ENCODE measurements at places on chromosomes 5 and 9.

DNA sequence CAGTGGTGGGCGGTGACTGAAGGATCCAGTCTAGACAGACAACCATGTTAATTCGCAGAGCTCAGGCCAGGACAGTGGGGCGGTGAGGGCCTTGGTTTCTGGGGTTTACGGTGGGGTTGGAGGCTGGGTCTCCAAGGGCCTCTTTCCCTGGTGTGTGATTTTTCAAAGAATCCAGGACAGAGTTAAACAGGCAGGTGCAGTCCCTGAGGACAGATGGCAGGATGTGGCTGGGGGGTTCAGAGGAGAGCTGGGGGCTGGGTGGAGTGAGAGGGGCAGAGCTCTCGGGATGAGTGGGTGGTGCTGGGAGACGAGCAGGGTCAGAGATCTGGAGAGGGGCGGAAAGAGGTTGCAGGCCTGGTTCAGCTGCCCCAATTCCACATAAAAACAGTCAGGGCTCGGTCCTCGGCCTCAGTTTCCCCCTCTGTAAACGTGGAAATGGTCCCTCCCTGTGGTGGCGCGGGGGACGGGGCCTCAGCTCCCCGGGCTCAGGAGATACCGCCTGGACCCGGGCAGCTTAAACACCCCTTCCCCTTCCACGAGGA, 145.9 kb downstream of the GAPVD1 start:
- DNase-seq: no peak

DNA sequence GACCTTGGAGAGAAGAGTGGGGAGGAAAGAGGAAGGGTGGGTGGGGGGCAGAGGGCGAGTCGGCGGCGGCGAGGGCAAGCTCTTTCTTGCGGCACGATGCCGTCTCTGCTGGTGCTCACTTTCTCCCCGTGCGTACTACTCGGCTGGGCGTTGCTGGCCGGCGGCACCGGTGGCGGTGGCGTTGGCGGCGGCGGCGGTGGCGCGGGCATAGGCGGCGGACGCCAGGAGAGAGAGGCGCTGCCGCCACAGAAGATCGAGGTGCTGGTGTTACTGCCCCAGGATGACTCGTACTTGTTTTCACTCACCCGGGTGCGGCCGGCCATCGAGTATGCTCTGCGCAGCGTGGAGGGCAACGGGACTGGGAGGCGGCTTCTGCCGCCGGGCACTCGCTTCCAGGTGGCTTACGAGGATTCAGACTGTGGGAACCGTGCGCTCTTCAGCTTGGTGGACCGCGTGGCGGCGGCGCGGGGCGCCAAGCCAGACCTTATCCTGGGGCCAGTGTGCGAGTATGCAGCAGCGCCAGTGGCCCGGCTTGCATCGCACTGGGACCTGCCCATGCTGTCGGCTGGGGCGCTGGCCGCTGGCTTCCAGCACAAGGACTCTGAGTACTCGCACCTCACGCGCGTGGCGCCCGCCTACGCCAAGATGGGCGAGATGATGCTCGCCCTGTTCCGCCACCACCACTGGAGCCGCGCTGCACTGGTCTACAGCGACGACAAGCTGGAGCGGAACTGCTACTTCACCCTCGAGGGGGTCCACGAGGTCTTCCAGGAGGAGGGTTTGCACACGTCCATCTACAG, 760 bp downstream of the NPR3 start:
- DNase-seq: no peak

DNA sequence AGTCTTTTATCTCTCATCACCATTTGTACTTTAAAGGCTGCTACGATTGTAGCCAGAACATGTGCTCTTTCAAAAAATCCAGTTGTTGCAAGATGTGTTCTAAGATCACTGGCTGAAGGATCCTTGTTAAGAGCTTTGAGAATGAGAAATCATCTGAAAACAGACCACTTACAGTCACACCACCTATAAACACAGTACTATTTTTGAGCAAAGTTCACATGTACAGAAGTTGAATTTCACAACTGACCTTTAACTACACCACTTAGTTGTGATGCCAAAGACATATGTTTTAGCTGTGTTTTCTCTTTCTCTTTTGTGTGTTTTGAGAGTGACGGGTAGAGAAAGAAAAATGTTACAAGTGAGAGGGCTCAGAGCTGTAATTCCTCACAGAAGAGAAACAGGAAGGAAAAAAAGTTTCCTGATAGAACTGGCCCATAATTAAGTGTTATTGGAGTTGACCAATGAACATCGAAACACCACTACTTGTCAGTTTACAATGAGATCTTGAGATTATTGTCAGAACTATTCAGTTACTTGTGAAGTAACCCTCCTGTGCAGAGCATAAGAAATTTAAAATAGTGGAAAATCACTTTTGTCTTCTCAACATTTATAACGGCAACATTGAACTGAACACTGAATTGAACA, 245.4 kb downstream of the MLLT3 start:
- no peak for DNase-seq

DNA sequence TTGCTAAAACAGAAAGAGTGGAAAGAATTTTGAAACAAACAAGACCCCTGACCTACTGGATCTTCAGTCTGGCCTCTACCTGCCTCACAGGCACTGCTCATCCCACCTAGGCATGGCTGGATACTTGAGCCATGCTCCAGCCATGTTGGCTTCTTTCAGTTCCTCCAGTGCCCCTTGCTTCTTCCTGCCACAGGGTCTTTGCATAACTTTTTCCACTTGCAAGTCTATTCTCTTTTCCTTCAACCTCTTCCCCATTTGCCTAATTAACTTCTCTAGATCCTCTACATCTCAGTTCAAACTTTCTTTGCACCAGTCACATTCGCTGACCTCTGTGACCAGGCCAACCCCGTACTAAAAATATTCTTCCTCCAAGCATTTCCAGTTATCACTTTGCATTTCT, 50.4 kb downstream of the STARD4 start:
- no peak for DNase-seq

- DNase-seq: no peak
Measured at GRCh38 chr5:133945568-133945967, 22.9 kb downstream of the C5orf15 start.

- DNase-seq: no peak
Measured at GRCh38 chr9:33835625-33836260, 18.8 kb downstream of the UBE2R2 start.

GRCh38 chr9:101530076-101530711, 3.5 kb upstream of the RNF20 start:
- peak; percentile 92 for DNase-seq

DNA sequence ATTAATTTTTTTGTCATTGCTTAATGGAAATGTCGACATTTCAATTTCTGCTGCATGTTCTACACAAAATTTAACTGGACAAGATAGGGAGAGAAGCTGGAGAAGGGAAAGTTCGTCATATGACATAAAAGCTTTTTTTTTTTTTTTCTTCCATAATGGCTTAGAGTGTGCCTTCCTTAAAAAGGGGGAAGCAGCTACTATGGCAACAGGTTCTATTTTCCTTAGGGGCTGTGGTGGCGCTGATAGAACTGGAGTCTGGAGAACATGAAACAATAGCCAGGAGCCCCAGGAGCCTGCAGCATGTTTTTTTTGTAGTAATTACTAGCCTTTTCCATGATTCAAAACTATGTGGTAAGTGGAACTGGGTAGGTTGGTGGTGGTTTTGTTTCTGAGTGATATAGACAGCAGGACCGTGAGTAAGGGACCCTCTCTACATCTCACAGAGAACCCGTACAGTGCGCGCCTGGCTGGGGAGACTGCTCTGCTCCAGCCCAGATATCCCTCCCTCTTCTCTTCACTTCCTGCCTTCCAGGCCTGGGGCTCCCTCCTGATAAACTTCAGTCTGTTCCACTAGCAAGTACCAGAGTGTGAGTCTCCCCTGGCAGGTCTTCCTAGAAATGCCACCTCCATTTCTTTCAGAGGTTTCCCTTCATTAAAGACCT, 301.6 kb downstream of the NR3C1 start:
- DNase-seq: peak; percentile 31

DNA sequence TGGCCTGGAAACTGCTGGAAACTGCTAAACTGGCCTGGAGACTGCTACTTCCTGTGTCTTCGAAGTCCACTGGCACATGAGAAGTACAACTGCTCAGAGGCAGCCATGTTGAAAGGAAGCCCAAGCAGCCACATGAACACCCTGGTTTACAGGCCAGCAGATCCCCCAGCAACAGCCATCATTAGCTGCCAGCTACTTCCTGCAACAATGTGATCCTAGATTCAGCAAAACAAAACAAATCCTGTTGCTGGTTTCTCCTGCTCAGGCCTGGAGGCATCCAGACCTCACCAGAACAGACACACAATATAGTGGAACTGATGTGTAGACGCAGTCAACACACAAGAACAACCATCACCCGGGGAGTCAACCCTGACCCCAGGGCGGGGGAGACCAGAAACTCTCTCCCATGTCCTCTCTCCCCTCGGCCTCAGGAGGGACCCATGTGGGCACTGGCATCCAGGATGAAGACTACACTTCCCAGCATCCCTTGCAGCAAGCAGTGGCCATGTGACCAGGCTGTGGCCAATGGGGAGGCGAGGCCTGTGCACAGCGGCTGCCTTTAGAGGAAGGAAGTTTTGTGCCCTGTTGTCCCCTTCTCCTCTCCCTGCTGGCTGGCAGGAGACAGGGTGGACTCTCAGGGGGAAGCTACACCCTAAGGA, 9.2 kb upstream of the LCN15 start:
- peak; percentile 55 for DNase-seq

GRCh38 chr9:129497813-129498450, 123.0 kb downstream of the C9orf50 start:
- no peak for DNase-seq

- no peak for DNase-seq
Measured at GRCh38 chr5:102902135-102902448, 147.0 kb downstream of the PAM start.

GRCh38 chr5:55110217-55110616, 7.8 kb downstream of the GZMA start:
- no peak for DNase-seq

GRCh38 chr9:7239708-7240107, 481.9 kb downstream of the KDM4C start:
- no peak for DNase-seq

DNA sequence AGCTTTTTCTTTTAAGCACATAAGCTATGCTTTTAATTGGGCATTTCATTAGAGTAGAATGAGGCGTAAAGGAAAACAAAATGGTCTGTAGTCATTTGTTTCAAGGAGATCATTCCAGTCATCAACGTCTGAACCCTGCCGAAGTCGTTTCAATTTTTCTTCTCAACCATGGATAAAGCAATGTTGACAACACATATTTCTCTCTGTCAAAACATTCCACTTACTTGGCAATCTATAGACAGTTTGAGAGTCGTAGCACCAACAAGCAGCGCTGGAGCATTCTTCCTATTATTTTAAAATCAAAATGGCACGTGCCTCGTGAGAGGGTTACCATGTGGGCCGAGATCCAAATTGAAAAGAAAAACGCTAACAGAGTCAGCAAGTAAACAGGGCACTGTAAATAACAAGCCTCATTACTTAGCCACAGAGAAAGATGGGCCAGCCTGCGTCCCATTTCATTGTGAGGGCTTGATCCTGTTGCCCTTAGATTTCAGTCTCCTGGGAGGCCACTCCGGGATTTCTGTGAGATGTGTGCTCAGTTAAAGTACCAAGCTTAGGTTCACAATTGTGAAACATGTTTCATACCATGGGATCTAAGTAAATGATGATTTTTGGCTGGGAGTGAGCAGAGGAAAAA, 422.9 kb downstream of the DTWD2 start:
- DNase-seq: no peak

GRCh38 chr9:92715488-92716231, 45.7 kb upstream of the IPPK start:
- no peak for DNase-seq

DNA sequence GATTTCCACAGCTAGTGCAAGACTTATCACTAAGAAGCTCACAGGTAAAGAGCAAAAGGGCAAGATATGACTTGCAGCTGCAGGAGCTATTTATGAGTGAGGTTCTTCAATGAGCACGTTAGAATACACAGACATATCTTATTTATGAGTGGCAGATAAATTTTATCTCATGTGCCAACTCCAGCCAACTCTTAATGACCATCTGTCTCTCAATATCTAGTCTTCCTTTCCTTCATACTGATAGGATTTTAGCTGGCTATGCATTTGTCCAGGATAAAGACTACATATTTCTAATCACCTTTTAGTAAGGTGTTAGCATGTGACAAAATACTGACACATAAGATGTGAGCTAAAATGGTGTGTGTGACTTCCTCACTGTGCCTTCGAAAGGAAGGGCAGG, 304.5 kb downstream of the TRPM3 start:
- no peak for DNase-seq
